ENCODE measurements at places on chromosomes 11 and 22. TPM values are rescaled to one million over a fixed set of nuclear protein-coding genes. Genes with fewer than 3 reads are reported as not detected.

F2 gene
- 1.1 TPM for total RNA-seq

- H3K27ac ChIP-seq = no peak overlapping the region
- H3K4me1 ChIP-seq = peaks cover 23% of the 10 kb centered on the region
- no peak for DNase-seq
- no peaks in the 10 kb centered on the region for H3K27me3 ChIP-seq
- H3K36me3 ChIP-seq = no peaks in the 10 kb centered on the region
- no peak overlapping the region for H3K4me3 ChIP-seq
Measured at GRCh38 chr11:69311767-69312385, 17.9 kb downstream of the MYEOV start.

GRCh38 chr11:28760676-28761390 is 652.6 kb downstream of the METTL15 start:
- no peaks in the 10 kb centered on the region for H3K27me3 ChIP-seq
- no peak for DNase-seq
- H3K27ac ChIP-seq = no peak overlapping the region
- H3K36me3 ChIP-seq = no peaks in the 10 kb centered on the region

DNA sequence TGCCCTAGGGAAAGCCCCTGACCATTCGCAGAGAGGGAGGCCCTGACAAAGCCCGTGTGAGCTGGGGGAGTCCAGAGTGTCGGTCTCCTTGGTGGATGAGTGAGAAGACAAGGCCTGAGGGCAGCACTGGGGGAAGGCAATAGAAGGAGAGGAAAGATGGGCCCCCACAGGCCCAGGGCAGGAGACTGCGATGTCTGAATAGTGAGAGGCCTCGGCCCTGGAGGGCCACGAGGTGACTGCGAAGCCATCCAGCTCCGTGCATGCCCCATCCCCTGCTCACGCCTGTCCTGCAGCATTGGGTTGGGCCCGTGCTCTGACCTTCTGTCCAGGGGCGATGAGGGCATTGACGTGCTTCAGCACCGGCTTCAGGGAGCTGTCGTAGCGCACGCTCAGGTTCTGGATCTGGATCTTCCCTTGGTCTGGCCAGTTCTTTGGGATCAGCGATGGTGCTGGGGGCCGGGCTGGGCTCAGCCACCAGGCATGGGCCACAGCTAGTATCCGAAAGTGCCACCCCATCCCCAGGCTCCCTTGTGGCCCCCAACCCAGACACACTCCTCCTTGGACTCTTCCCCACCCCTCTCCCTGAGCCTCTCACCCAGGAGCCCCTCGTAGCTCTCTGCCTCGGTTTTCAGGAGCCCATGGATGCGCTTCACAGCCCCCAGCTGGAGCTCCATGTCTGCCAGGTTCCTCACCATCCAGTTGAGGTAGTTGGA is 8.3 kb upstream of the KCNJ11 start:
- peaks cover 5% of the 10 kb centered on the region for H3K27me3 ChIP-seq
- no peaks in the 10 kb centered on the region for H3K36me3 ChIP-seq
- no peaks in the 10 kb centered on the region for H3K4me1 ChIP-seq
- no peak overlapping the region for H3K4me3 ChIP-seq
- DNase-seq = no peak
- no peak overlapping the region for H3K27ac ChIP-seq

- peaks cover 6% of the 10 kb centered on the region for H3K4me1 ChIP-seq
- no peaks in the 10 kb centered on the region for H3K36me3 ChIP-seq
- no peak overlapping the region for H3K4me3 ChIP-seq
- DNase-seq = no peak
- H3K27me3 ChIP-seq = no peaks in the 10 kb centered on the region
Measured at GRCh38 chr11:35288817-35289541, 130.4 kb downstream of the SLC1A2 start.

All from esophagus muscularis mucosa (tissue), 4 donors.